NCI-H1092 (cell line): ENCODE measurements at places on chromosomes 7 and 10.

- DNase-seq, result no peak
Observed at GRCh38 chr7:23967949-23968599, 258.1 kb downstream of the STK31 start.

DNA sequence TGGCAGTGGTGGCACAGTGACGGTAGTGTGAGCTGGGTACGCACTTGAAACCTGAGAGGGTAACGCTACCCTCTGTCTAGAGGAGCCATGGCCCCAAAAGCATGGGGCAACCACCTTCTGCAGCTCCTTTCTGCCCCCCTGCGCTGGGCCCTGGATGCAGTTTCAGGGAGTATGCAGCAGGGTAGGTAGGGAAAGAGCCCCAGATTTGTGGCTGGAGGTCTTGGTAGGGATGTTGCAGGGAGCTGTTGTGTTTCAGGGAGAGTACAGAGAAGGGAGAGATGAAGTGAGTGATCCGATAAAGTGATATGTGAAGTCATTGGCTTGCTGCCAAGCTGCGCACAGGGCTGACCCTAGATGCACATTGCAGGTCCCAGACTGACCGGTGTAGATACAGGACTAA, 2.7 kb upstream of the PGAM2 start:
- no peak for DNase-seq

DNA sequence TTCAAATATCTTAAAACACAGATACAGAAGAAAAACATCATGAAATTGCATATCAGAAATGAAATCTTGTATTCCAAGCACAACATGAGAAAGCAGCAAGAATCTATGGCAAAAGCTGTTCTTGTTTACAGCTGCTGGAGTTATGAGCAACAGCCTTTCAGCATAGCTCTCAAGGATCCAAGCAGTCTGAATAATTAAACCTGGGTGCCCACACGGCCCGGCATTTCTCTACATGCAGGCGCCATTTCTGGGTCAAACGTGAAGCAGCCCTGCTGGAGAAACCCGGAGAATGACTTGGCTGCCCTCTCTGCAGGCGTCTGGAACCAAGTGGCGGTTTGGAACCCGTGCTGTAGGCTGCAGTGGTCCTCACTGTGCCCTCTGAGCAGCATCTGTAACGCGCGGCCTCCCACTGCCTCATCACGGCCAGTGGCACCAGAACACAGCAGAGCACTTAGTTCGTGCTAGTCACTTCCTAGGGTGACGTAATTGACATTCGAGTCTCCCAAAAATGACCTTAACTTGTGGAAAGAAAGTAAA, 213.0 kb downstream of the TCERG1L start:
- no peak for DNase-seq

GRCh38 chr7:106101726-106102125, 10.4 kb downstream of the SYPL1 start:
- no peak for DNase-seq

DNA sequence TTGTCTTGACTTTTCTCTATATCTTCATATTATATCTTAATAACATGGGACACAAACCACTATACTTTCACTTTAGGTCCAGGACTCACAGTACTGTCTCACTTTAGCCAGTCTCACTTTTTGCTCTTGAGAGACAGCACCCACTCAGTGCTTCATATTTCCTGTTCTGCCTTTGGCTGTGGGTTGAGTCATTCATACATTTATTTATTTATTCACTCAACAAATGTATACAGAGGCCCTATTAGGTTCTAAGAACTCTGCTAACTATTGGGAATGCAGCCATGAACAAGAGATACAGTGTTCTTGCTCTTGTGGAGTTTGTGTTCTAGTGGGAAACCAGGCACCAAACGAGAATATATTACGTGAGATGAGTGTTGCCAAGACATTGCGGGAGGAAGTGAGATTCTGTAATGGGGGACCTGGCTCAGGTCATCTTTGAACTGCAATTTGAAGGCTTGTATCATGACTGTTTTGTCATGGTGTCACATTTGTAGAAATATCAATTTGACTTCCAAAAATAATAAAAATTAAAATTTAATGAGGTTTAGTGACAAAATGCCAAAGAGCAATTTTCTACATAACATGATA, 190.1 kb downstream of the SDHAF3 start:
- no peak for DNase-seq

DNA sequence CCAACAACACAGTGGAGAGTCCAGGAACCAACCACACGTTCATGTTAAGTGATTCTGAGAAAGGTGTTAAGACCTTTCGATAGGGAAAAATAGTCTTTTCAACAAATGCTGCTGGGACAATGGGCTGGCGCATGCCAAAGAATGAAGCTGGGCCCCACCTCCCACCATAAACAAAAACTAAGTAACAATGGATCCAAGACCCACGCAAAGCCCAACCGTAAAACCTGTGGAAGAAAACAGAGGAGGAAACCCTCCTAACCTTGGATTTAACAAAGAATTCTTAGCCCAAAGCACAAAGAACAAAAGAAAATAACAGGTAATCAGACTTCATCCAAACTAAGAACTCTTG, 272.8 kb downstream of the ELFN1 start:
- no peak for DNase-seq

DNA sequence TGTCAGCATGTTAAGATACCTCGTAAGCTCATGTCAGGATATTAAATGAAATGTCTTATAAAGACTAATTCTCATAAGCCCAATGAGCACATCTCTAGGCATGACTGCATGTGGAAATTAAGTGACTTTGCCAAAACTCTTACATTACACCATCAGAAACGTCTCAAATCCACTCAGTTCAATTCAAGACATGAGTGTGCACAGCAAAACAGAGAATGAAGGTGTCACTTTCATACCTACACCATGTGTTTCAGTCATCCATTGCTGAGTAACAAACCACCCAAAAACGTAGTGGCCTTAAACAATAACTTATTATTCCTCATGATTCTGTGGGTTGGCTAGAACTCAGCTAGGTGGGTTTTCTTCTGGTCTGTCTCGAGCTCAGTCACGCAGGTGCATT, 99.8 kb downstream of the ATE1 start:
- no peak for DNase-seq

DNA sequence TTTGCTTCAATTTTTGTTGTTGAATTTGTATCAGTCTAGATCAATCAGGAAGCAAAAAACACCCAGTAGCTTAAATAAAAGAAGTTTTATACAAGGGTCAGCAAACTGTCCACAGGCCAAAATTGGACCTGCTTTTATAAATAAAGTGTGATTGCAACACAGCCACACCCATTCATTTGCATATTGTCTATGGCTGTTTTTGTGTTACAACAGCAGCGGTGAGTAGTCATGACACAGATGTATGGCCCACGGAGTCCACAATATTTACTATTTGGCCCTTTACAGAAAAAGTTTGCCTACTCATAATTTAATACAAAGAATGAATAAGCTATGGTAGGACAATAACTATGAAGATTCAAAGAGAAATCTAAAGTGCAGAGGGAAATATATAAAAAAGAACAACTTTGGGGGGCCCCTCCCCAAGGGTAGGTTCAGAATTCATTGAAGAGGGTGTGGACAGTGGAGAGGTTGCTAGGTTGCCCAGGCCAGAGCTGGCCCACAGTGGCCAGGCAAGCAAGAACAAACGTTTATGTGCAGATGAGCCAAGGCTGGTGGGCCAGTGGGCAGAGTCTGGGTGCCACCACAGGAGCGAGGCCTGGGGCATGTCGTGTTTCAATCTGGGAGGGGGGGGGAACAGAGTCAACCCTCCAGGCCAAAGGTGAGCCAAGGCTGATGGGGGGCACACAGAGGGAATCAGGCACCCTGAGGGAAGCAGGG, 47.0 kb upstream of the AMPH start:
- DNase-seq, result no peak

DNA sequence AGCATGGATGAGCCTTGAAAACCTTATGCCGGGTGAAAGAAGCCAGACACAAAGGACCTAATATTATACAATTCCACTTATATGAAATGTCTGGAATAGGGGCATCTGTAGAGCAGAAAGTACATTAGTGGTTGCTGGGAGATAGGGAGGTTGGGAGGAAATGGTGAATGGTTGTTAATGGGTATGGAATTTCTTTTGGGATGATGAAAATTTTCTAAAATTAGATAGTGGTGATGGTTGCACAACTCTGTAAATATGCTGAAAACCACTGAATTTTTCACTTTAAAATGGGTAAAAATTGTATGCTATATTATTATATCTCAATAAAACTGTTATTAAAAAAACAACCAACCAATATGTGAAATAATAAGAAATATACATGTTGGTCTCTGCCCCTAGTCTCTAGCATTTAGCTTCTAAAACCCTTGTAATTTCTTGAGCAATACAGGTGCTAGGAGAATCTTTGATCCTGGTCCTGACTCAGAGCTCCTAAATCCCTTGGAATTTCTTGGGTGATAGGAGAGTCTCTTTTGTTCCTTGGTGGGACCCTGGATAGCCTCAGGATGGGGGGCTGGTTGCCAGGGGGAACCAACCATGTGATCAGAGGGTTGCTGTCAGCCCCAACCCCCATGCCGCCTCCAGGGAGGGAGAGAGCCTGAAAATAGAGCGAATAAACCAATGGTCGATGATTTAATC, 64.0 kb downstream of the TACR2 start:
- no peak for DNase-seq

DNA sequence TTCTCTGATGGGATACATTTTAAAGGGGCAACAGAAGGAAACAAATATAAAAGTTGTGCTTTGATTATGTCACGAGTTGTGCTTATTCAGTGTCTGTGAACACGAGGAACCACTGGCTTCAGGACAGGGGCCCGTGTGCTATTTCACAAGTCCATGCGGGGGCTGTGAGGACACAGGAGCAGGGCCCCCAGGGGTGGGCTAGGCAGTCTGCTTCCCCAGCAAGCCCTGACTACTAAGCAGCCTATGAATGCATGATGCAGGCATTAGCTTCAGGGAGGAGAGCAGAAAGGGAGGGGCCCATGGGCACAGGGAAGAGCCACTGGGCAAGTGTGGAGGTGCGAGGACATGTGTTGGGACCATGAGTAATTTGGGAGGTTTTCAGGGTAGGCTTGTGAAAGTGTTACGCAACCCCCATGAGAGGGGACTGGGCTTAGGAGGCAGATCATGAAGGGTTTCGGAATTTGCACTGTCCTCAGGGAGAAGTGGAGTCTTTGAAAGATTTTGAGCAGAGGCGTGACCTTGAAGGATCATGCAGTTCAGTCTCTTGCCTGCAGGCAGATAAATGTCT, 424.9 kb downstream of the CALN1 start:
- no peak for DNase-seq

GRCh38 chr7:18565337-18565736, 69.8 kb downstream of the HDAC9 start:
- no peak for DNase-seq

DNA sequence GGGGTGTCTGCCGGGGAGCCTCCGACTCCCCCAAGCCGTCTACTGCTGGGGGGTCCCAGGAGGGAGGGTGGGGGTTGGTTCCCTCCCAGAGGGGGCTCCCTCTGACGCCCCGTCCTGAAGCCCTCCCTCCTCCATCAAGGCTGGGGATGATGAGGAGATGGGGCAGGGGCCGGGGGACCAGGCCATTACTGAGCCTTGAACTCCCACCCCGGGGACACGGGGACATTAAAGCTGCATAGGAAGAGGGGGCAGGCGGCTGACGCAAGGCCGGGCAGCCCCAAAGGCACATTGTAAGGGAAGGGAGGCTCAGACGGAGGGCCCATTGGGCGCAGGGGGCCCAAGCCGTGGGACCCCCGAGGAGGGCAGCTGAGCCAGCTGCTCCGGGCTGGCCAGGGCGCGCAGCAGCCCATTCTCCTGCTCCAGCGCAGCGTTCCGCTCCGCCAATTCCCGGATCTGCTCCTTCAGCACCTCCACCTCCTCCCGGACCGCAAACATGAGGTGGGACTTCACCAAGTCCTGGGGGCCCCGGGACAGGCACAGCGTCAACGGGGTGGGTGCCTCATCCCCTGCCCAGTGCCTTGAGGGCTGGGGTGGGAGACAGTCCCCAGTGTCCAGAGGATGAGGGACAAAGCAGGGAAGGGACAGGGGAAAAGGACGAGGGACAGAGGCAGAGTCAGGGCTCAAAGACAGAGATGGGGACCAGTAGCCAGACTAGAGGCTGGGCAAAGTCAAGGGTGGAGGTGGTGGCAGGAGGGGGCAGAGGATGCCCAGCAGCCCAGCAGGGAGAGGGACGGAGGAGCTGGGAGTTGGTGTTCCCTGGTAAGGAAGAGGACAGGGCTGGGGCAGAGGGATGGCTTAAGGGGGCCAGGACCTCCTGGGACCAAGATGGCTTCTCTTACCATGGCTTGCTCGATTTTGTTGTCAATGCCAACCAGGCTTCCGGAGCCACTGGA, 2.9 kb upstream of the SPACDR start:
- no peak for DNase-seq

GRCh38 chr7:7221599-7222038, 39.3 kb downstream of the C1GALT1 start:
- DNase-seq, result no peak

DNA sequence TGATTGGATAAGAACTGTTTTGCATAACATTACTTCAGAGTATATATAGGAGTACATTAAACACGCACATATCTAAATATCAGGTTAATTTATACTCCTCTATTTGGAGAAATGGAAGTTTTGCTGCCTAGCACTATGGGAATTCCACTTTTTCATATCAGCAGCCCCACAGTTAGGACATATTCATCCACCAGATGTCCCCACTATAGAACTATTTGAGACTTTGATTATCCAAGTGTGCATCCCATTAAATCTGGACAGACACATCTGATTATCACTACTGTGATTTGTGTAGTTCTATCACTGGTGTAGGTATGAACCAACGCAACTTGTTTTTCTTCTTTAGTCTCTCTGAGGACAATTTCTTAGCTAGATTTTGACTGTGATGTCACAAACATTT, 345.7 kb downstream of the THSD7A start:
- DNase-seq, result no peak

GRCh38 chr10:4663162-4663992, 162.6 kb upstream of the AKR1E2 start:
- peak; percentile 52 for DNase-seq

GRCh38 chr10:13717936-13718772, 131.4 kb downstream of the PRPF18 start:
- peak; percentile 44 for DNase-seq

GRCh38 chr10:35912615-35913569, 270.8 kb upstream of the FZD8 start:
- DNase-seq, result no peak

DNA sequence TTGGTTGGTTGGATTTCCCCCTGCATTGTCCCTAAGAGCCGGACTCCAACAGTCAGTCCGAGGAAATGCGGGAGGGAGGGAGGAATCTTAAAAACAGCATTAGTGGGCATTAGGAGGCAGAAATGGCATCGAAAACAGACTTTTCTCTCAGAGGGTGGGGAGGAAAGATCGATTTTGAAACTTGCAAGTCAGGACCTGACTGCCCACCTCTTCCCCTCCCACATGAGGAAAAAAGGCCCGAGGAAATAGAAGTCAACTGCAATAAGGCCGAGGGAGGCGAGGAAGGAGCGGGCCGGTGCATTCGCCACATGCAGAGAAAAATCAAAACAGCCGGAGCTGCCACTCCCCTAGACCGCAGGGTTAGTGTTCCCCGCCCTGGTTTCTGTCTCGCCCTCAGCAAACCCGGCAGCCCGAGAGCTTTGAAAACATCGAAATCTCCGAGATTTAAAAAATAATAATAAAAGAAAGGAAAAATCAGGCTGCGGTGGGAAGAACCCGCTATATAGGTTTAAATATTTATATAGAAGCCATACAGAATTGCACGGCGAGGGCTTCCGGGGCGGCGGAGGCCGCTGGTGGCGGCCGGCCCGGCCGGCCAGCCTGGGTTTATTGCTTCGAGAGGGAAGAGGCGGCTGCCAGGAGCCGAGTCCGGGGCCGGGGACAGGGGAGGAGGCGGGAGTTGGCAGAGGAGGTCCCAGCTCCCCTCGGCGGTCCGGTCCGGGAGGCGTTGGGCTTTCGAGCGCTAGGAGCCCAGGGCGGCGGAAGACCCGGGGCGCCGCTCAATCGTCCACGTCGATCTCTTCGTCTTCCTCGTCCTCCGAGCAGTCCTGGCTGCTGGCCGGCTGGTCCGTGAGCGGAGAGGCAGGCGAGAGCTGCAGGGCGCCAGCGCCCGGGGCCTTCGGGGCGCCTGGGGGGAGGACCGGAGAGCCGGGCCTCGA, 2.5 kb downstream of the LBX1 start:
- DNase-seq, result no peak
